ENCODE measurements at places on chromosomes 4 and X. TPM values are rescaled to one million over a fixed set of nuclear protein-coding genes. Genes with fewer than 3 reads are reported as not detected.

The APELA gene
- total RNA-seq: not detected

The JADE3 gene
- total RNA-seq: 11.6 TPM

The FGFR3 gene
- 2.2 TPM for total RNA-seq

The TCEAL3 gene
- total RNA-seq: 14.8 TPM

The CXCL10 gene
- 0.08 TPM for total RNA-seq
